ENCODE measurements at places on chromosomes 5 and 9. TPM values are rescaled to one million over a fixed set of nuclear protein-coding genes. Genes with fewer than 3 reads are reported as not detected.

CDH18 gene
- total RNA-seq = not detected

FOXE1 gene
- not detected for total RNA-seq

OTP gene
- total RNA-seq = not detected

ANGPTL2 gene
- 11.0 TPM for total RNA-seq

HTR4 gene
- 17.6 TPM for total RNA-seq

FOXD4L3 gene
- total RNA-seq = not detected

- DNase-seq = no peak
- H3K36me3 ChIP-seq = no peaks in the 10 kb centered on the region
- H3K4me3 ChIP-seq = no peak overlapping the region
- no peak overlapping the region for H3K27ac ChIP-seq
- no peaks in the 10 kb centered on the region for H3K4me1 ChIP-seq
- H3K27me3 ChIP-seq = no peaks in the 10 kb centered on the region
Observed at GRCh38 chr5:54426209-54426608, 29.3 kb upstream of the HSPB3 start.

DNA sequence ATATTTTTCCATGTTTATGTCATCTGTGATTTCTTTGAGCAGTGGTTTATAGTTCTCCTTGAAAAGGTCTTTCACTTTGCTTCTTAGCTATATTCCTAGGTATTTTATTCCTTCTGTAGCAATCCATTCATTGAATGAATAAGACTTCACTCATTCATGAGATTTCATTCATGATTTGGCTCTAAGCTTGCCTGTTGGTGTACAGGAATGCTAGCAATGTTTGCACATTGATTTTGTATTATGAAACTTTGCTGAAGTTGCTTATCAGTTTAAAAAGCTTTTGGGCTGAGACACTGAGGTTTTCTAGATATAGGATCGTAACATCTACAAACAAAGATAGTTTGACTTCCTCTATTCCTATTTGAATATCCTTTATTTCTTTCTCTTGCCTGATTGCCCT is 15.9 kb downstream of the RLN2 start:
- H3K27ac ChIP-seq = no peak overlapping the region
- no peaks in the 10 kb centered on the region for H3K36me3 ChIP-seq
- no peak for DNase-seq
- H3K4me3 ChIP-seq = no peak overlapping the region

DNA sequence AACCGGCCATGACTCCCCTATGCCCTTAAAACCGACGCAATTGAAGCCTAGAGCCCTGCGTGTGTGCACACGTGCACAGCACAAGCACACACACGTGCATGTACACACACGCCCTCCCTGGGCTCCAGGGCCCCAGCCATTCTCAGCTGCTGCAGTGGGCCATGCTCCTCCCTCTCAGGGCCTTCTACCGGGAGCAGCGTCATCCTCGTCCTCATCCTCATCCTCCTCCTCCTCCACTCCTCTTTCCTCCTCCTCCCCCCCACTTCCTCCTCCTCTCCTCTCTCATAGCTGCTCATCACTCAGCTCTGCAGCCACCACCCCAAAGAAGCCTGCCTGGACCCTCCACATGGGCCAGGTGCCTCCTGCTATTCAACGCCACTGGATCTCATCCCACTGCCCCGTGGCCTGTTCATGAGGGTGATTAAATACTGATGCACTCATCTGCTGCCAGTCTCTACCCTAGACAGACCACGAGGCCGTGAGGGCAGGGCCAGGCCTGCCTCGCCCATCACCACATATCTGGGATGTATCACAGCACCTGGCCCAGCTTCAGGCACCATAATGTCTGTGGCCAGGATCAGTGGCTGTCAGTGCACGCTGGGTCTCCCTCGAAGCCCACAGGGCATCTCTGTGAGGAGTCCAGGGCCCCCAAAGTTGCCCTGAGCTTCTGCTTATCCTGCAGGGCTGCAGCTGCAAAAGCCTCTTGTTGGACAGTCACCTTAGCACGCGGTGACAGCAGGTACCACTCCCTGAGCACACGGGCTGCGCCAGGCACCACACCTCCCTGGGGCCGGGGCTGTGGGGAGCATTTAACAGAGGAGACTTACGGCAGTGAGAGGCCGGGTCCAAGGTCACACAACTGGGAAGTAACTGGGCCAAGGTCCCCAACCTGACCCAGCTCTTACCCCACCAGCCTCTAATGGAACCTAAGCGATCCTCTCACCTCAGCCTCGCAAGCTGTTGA is 9.8 kb downstream of the FAM78A start:
- no peaks in the 10 kb centered on the region for H3K36me3 ChIP-seq
- H3K27ac ChIP-seq = peak overlapping the region; percentile 37
- H3K27me3 ChIP-seq = no peaks in the 10 kb centered on the region
- peaks cover 4% of the 10 kb centered on the region for H3K4me1 ChIP-seq
- H3K4me3 ChIP-seq = no peak overlapping the region
- DNase-seq = no peak

DNA sequence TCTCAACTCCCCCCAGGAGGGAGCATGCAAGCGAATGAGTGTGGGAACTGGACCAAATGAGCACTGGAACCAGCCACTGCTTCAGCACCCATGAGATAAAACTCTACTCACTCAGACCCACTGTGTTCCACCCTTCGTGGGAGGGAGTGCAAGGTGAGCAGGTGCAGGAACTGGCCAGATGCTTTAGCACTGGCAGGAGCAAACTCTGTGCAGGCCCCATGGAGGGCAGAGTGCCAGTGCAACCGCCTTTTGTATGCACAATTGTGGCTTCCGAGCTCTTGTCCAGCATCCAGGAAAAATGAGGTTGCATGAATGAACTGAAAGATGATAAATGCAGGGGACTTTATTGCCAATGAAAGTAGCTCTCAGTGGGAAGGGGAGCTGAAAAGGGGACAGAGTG is 67.4 kb upstream of the CCDC112 start:
- H3K36me3 ChIP-seq = no peaks in the 10 kb centered on the region
- no peak overlapping the region for H3K4me3 ChIP-seq
- H3K4me1 ChIP-seq = no peaks in the 10 kb centered on the region
- no peak overlapping the region for H3K27ac ChIP-seq

DNA sequence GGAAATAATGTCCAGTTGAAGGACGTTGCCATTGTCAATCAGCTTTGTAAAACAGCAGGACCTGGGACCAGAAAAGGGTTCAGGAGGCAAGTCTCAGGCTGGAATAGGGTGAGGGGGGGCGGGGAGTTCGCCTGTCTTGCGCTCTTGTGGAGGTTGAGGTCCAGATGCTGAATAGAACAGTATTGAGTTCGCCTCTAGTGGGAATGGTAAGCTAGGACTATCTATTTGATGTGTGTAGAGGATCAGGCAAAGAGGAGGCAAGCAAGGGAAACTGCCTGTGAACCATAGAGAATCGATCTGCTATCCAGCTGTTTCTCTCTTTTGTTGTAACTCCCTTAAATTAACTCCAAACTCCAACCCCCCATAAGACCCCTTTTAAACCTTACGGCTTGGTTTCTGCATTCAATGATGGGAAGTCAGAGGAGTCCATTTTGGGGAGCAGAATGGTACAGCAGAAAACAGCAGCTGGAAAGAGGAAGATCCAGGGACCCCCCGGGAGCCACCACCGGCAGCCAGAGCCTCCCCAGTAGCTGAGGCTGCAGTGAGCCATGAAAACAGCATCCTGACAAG is 133.7 kb downstream of the SLC28A3 start:
- H3K27ac ChIP-seq = no peak overlapping the region
- H3K4me1 ChIP-seq = no peaks in the 10 kb centered on the region
- no peak for DNase-seq
- H3K4me3 ChIP-seq = no peak overlapping the region
- no peaks in the 10 kb centered on the region for H3K36me3 ChIP-seq
- no peaks in the 10 kb centered on the region for H3K27me3 ChIP-seq

DNA sequence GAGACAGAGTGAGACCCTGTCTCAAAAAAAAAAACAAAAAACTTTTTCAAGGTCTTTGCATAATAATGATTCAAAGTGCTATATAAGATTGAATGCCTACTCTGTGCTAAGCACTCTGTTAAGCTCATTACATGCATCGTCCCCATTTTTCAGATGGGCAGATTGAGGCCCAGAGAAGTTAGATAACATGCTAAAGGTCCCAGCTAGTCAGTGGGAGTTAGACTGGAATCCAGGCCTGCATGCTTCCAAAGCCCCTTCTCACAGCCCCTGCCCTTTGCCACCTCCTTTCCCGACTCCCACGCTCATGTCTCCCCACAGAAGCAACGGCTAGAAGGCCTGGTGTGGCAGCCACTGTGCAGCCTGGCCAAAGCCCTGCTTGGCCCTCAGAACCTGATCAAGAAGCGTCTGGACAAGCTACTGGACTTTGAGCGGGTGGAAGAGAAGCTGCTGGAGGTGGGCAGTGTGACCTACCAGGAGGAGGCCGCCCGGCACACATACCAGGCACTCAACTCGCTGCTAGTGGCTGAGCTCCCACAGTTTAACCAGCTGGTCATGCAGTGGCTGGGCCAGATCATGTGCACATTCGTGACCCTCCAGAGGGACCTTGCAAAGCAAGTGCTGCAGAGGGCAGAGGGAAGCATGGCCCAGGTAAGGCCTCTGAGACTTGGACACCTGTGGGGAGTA is 40.3 kb downstream of the ARHGEF37 start:
- H3K27me3 ChIP-seq = no peaks in the 10 kb centered on the region
- no peaks in the 10 kb centered on the region for H3K36me3 ChIP-seq
- H3K4me3 ChIP-seq = no peak overlapping the region
- DNase-seq = no peak

- no peak for DNase-seq
- H3K4me3 ChIP-seq = no peak overlapping the region
- H3K27me3 ChIP-seq = no peaks in the 10 kb centered on the region
Observed at GRCh38 chr5:56056875-56057274, 62.1 kb upstream of the IL6ST start.

- no peak overlapping the region for H3K27ac ChIP-seq
- no peak overlapping the region for H3K4me3 ChIP-seq
- H3K27me3 ChIP-seq = no peaks in the 10 kb centered on the region
- H3K4me1 ChIP-seq = peaks cover 18% of the 10 kb centered on the region
- H3K36me3 ChIP-seq = no peaks in the 10 kb centered on the region
Observed at GRCh38 chr5:171970826-171971225, 35.6 kb downstream of the FBXW11 start.

DNA sequence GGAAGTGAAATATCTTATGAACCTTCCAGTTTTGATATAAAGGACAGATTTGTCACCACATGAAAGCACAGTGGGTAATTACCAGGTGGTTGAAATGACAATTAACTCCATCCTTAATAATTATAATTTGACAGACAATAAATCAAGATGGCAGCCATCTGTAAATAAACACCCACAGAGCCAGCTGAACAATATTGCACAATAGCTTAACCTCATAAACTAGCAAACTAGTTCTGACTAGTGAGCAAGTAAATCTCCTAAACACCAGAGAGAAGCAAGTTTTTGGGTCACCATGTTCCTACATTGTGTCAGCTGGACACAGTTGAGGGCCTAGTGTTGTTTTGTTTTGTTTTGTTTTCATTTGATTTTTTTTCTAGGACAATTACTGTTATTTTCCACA is 577.4 kb downstream of the ACTL7B start:
- H3K36me3 ChIP-seq = no peaks in the 10 kb centered on the region
- no peak overlapping the region for H3K27ac ChIP-seq
- no peaks in the 10 kb centered on the region for H3K27me3 ChIP-seq
- H3K4me1 ChIP-seq = no peaks in the 10 kb centered on the region
- no peak overlapping the region for H3K4me3 ChIP-seq

- H3K36me3 ChIP-seq = no peaks in the 10 kb centered on the region
- no peaks in the 10 kb centered on the region for H3K27me3 ChIP-seq
- H3K4me1 ChIP-seq = no peaks in the 10 kb centered on the region
Observed at GRCh38 chr9:101795147-101795546, 56.7 kb upstream of the GRIN3A start.

GRCh38 chr9:137304383-137305059 is 2.5 kb upstream of the NRARP start:
- peak overlapping the region; percentile 96 for H3K27ac ChIP-seq
- H3K4me1 ChIP-seq = peaks cover 72% of the 10 kb centered on the region
- H3K27me3 ChIP-seq = peaks cover 20% of the 10 kb centered on the region
- no peaks in the 10 kb centered on the region for H3K36me3 ChIP-seq
- H3K4me3 ChIP-seq = peak overlapping the region; percentile 53
- DNase-seq = no peak

GRCh38 chr5:142770650-142771609 is 753 bp downstream of the ARHGAP26 start:
- no peaks in the 10 kb centered on the region for H3K36me3 ChIP-seq
- H3K27me3 ChIP-seq = no peaks in the 10 kb centered on the region
- H3K27ac ChIP-seq = peak overlapping the region; percentile 96
- DNase-seq = peak; percentile 62
- peak overlapping the region; percentile 37 for H3K4me3 ChIP-seq

- H3K36me3 ChIP-seq = no peaks in the 10 kb centered on the region
- no peak for DNase-seq
- no peak overlapping the region for H3K27ac ChIP-seq
- H3K4me1 ChIP-seq = no peaks in the 10 kb centered on the region
- H3K27me3 ChIP-seq = no peaks in the 10 kb centered on the region
Observed at GRCh38 chr5:113266913-113267227, 167.9 kb downstream of the TSSK1B start.

- no peak overlapping the region for H3K27ac ChIP-seq
- DNase-seq = no peak
- H3K27me3 ChIP-seq = peaks cover 5% of the 10 kb centered on the region
- no peak overlapping the region for H3K4me3 ChIP-seq
Observed at GRCh38 chr5:61617039-61617438, 285.0 kb downstream of the ZSWIM6 start.

Data from transverse colon (tissue), 4 donors.